ENCODE measurements at places on chromosomes 2 and 18. TPM values are rescaled to one million over a fixed set of nuclear protein-coding genes. Genes with fewer than 3 reads are reported as not detected.

CLIP4 gene
- 107 TPM for total RNA-seq

PROKR1 gene
- not detected for total RNA-seq

ZAP70 gene
- not detected for total RNA-seq

SLC11A1 gene
- 0.35 TPM for total RNA-seq

LHCGR gene
- total RNA-seq: not detected

DNMT3A gene
- 43.1 TPM for total RNA-seq

NT5C1B gene
- total RNA-seq: not detected

ANKRD30BL gene
- total RNA-seq: not detected

DNA sequence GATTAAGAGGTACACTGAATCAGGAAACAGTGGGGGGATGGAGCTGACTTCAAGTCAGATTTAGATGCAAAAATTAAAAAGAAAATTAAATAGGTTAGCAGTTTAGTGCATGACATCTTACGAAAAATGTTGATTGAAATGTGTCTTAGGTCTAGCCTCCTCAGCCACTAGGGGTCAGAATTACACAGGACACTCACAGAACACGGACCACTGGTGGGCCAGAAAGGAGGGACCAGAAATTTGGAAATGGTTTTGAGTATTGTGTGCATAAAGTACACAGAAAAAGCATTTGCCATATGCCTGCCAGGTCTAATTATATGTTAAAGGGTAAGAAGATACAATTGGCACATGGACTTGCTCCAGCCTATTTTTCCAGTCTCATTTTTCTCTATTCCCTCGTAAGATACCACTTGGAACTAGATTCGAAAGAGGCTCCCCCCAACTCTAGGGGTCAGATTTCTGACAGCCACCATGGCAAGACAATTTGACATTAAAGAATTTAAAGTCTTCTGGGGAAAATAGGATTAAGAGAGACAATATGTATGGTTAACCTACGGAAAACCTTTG lies 550.2 kb upstream of the SETBP1 start:
- no peaks in the 10 kb centered on the region for H3K4me1 ChIP-seq
- no peak for DNase-seq
- no peaks in the 10 kb centered on the region for H3K27me3 ChIP-seq
- H3K27ac ChIP-seq: no peak overlapping the region
- H3K36me3 ChIP-seq: no peaks in the 10 kb centered on the region

GRCh38 chr2:174662459-174662858 lies 64.9 kb upstream of the WIPF1 start:
- no peaks in the 10 kb centered on the region for H3K4me1 ChIP-seq
- H3K4me3 ChIP-seq: no peak overlapping the region
- H3K27me3 ChIP-seq: no peaks in the 10 kb centered on the region
- no peak overlapping the region for H3K27ac ChIP-seq
- DNase-seq: no peak
- H3K36me3 ChIP-seq: no peaks in the 10 kb centered on the region

GRCh38 chr2:234290671-234291070 lies 206.2 kb downstream of the ARL4C start:
- H3K4me1 ChIP-seq: peaks cover 23% of the 10 kb centered on the region
- H3K4me3 ChIP-seq: no peak overlapping the region
- no peak overlapping the region for H3K27ac ChIP-seq
- no peaks in the 10 kb centered on the region for H3K36me3 ChIP-seq

GRCh38 chr2:120930864-120931263 lies 195.2 kb downstream of the GLI2 start:
- peaks cover 25% of the 10 kb centered on the region for H3K4me1 ChIP-seq
- H3K27ac ChIP-seq: no peak overlapping the region
- H3K27me3 ChIP-seq: no peaks in the 10 kb centered on the region
- H3K4me3 ChIP-seq: no peak overlapping the region
- no peaks in the 10 kb centered on the region for H3K36me3 ChIP-seq

- H3K4me1 ChIP-seq: no peaks in the 10 kb centered on the region
- no peaks in the 10 kb centered on the region for H3K36me3 ChIP-seq
- no peak overlapping the region for H3K27ac ChIP-seq
- H3K27me3 ChIP-seq: no peaks in the 10 kb centered on the region
These were observed 182.7 kb downstream of the MYO3B start for GRCh38 chr2:170360546-170361089.

GRCh38 chr2:61193670-61194561 lies 31.9 kb downstream of the C2orf74 start:
- no peak overlapping the region for H3K4me3 ChIP-seq
- H3K36me3 ChIP-seq: peaks cover 27% of the 10 kb centered on the region
- no peak for DNase-seq
- H3K4me1 ChIP-seq: peaks cover 17% of the 10 kb centered on the region

DNA sequence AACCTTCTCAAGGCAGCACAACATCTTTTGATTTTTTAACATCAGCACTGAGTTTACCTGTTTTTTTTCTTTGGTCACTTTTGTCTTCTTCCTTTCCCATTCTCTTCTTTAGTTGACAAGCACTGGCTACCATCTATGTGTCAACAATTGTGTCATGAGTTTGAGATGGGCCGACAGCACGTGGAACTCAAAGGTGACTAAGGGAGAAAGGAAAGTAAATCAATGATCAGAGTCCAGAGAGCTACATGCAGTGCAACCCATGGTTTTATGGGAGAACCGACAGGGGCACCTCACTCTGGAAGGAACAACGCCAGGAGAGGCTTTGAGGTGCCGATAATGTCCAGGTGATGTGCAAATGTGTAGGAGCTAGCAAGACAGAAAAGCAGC lies 755.5 kb downstream of the RNF144A start:
- no peak for DNase-seq
- H3K27me3 ChIP-seq: no peaks in the 10 kb centered on the region
- no peak overlapping the region for H3K4me3 ChIP-seq
- no peaks in the 10 kb centered on the region for H3K36me3 ChIP-seq
- H3K27ac ChIP-seq: no peak overlapping the region
